IPS DF 19.7 (cell line): ENCODE measurements at places on chromosomes 11 and 22.

DNA sequence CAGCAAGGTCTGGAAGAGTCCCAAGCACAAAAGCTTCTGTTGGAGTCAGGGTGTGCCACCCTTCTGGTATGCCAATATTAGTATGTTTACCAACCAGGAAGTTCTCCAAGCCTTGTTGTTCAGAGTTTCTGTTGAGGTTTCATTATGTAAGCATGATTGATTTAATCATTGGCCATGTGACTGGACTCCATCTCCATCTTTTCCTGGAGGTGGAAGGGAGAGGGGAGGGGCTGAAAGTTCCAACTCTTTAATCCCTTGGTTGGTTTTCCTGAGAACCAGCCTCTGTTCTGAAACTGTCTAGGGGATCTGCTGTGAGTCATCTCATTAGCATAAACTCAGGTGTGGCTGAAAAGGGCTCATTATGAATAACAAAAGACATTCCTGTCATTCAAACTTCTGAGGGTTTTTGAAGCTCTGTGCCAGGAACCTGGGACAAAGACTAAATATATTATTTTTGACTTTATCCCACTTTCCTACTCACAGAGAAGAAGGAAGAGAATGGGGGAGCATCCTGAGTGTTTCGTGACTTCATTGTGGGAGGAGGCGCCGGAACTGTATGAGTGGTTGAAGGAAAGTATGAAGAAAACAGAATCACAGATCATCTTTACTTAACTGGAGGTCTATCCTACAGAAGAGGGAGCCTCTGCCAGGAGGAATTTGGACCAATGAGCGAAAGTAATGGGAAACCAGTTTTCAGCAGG lies 138.2 kb downstream of the NECTIN1 start:
- DNase-seq: peak; percentile 90

- DNase-seq: no peak
Observed at GRCh38 chr11:62600367-62601121, 1.1 kb downstream of the MTA2 start.

DNA sequence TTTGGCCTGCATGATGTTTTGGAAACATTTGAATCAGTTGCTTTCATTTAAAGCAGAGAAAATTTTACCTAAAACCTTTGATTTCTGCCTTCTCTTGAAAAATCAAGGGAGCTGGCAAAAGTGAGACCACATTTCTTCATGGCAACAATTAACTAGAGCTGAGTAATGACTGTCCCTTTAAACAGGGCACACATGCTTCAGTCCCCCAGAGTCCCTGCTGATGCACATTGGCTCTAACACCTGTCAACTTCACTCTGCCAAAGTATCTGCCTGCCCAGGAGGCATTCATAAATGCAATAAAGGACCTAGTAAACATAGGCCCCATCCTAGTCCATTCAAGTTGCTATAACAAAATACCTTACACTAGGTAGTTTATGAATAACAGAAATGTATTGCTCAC lies 87.1 kb upstream of the LDLRAD3 start:
- DNase-seq: no peak

- DNase-seq: no peak
Observed at GRCh38 chr11:118607401-118608359, at the start of gene PHLDB1. Gene PHLDB1 (plus strand): TSS chr11:118607615. CDS start chr11:118613837, 6,222 bp downstream.
